ENCODE measurements at places on chromosomes 7 and 10. TPM values are rescaled to one million over a fixed set of nuclear protein-coding genes. Genes with fewer than 3 reads are reported as not detected.

The OPN1SW gene
- not detected for total RNA-seq

The SLC29A4 gene
- total RNA-seq = 0.73 TPM

The DDC gene
- total RNA-seq = 0.32 TPM

The AGMO gene
- total RNA-seq = not detected

The ARPC1B gene
- 265 TPM for total RNA-seq

The PALD1 gene
- total RNA-seq = 2.3 TPM

DNA sequence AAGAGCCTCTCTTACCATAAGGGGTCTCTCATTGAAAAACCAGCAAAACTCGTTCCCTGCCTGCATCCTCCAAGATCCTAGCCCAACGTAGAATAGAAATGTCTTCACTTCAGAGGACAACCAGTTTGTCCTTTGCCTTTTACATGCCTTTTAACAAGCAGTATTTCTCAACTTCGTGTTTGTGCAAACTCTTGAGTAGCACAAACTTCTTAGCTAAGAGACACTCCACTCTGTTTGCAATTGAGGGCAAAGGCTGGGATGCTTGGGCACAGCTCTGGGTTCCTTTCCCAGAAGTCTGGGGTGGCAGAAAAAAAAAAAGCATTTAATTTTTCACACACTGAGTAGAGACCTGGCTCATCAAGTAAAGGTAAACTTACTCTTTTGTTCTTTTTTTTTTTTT, 19.5 kb upstream of the KCTD7 start:
- DNase-seq = no peak

DNA sequence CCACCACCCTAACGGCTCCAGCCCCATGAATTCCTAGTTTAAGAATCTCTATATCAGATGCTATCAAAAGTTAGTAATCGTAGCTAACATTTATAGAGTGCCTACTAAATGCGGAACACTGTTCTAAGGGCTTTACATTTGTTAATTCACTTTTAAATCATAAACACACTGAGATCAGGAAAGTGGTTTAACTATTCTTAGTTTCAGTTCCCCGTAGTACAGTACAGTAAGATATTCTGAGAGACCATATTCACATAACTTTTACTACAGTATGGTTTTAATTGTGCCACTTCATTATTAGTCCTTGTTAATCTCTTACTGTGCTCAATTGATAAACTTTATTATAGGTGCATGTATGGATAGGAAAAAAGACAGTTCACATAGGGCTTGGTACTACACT, 22.5 kb downstream of the SYPL1 start:
- DNase-seq = no peak

DNA sequence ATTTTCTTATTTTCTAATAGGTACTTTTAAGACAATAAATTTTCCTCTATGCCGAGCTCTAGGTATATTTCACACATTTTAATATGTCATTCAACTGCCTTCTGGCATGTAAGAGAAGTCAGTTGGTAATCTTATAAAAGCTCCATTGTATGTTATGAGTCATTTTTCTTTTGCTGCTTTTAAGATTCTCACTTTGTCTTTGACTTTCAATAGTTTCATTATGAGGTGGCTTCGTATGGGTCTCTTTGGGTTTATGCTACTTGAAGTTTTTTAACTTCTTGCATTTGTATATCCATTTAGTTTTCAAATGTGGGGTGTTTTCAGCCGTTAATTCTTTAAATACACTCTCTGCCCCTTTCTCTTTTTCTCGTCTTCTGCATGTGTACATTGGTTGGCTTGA, 80.5 kb downstream of the ABCA13 start:
- DNase-seq = no peak

DNA sequence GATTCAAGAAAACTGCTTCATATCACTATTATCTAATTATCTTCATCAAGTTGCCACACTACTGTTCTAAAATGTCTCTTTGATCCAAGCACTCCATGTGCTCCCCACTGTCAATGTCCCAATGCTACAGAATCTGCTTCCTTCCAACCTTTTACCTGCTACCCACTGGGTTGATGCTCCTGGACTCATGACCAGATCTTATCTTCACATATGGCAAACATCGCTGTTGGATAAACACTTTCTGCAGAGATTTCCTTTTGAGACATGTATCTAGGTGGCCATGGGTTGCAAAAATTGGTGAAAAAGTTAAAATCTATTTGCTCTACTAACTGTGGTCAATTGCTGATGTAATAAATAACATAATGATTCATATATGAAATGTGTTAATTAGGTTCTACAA, 24.5 kb upstream of the SEMA3C start:
- DNase-seq = no peak

DNA sequence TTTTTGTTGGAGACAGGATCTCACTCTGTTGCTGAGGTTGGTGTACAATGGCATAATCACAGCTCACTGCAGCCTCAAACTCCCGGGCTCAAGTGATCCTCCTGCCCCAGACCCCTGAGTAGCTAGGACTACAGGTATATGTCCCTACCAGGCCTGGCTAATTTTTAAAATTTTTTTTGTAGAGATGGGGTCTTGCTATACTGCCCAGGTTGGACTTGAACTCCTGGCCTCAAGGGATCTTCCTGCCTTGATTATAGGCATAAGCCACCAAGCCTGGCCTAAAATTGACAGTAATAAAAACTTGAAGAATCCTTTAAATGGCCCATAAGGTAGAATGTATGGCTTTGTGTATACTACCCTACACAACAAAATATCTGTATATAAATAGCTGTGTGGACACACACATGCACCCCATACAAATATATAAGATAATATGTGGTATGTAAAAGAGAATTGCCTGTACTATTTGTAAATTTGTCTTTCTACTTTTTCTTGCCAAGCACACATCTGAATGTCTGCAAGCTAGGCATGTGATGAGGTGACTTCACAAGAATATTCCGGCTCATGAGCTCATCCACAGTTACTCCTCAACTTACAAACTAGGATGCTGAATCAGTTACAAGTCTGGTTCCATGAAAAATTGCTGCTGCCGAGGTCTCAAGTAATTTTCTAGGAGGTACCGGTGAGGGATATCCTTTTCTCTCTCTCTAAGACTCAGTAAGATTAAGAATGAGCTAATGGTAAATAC, 26.6 kb downstream of the POLR3A start:
- DNase-seq = no peak

GRCh38 chr10:80152820-80153219, 20.3 kb downstream of the PLAC9 start:
- DNase-seq = no peak

DNA sequence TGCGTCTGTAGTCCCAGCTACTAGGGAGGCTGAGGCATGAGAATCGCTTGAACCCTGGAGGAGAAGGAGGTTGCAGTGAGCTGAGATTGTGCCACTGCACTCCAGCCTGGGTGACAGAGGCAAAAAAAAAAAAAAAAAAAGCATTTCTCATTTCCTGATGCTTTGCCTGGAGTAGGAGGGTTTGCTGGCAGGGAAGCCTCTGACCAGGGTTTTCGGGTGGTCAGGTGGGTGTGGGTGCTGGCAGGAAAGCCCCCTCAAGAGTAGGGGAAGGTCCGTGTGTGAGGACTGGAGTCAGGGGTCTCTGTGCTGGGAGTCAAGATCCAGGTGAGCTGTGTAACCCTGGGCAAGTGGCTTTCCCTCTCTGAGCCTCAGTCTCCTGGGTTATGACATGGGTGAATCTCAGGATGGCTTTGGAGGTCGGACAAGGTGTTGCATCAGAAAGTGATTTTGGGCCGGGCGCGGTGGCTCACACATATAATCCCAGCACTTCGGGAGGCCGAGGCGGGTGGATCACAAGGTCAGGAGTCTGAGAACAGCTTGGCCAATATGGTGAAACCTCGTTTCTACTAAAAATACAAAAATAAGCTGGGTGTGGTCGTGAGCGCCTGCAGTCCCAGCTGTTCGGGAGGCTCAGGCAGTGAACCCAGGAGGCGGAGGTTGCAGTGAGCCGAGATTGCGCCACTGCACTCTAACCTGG, 3.2 kb downstream of the AMZ1 start:
- DNase-seq = no peak

- DNase-seq = no peak
Observed at GRCh38 chr10:88544140-88544870, 38.8 kb downstream of the RNLS start.

- DNase-seq = no peak
Observed at GRCh38 chr7:1536743-1537534, 6.4 kb downstream of the MAFK start.

- no peak for DNase-seq
Observed at GRCh38 chr10:24343686-24344085, 134.7 kb downstream of the KIAA1217 start.

DNA sequence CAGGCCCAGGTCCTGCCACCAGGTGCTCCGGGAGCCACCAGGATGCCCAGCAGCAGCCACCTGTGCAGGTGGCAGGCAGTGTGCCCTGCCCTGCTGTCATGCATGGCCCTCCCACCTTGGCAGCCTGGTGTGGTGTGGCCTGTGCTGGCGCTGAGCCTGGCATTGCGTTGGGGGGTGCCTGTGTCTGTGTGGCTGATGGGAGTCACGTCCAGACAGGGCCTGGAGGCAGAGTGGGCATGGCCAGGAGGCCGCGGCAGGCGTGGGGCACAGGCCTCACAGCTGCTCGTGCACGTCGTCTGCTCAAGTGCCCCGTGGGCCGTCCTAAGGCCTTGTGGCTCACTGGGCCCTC, 8.7 kb downstream of the TTYH3 start:
- DNase-seq = no peak

GRCh38 chr10:122878799-122879338, 512 bp downstream of the FAM24B start:
- no peak for DNase-seq

DNA sequence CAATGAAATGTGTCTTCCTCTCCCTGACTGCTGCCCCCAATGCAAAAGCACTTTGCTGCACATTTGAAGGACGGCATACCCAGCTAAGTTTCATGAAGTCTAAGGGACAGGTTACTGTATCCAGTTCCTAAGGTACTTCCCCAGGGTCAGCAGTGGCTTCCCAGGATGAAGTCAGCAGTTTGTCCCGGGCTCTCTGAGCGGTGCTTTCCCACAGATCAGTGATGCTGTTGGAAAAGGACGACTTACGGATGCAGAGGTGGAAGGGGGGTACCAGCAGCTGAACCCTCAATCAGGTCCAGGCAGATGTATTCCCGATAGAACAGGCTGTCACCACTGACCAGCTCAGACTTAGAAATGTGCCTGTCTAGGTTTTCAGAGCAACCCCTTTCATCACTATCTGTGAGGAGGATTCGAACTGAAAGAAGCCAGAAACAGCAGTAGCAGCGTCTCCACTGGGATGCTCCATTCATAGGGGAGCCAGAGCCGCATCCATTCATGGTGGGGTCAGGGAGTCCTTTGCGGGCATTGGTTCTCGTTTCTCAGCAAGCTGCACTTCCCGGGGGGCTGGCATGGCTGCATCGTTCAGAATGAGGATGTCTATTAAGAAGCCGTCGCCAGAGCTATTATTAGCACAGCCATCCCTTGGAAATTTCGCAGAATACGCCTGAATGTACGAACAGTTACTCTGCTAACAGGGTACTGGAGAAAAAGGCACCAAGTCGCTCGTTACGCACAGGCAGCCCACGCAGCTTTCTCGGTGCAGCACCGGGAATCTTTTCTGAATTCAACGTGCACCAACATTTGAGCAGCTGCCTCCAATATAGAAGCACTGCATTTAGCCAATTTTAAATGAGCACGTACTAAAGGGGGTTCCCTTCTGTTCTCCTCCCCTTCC, 303.7 kb downstream of the PRPF18 start:
- DNase-seq = no peak

- no peak for DNase-seq
Observed at GRCh38 chr7:115748123-115748738, 282.3 kb downstream of the TFEC start.

- no peak for DNase-seq
Observed at GRCh38 chr7:5491251-5492019, 67.8 kb upstream of the TNRC18 start.

DNA sequence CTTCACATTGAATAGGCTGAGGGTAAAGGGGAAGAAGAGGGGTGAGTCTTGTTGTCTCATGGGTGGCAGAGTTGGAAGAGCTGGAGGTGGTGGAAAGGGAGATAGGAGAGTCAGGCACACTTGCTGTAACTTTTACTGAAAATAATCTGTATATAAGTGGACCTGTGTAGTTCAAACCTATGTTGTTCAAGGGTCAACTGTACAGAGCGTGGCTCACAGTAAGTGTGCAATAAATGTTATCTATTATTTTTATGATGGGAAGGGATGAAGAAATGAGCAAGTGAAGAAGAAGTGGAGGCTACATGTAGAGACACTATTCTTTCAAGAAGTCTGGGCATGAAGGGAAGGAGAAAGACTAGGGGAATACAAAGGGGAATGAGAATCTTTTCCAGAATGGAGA, 71.5 kb upstream of the FAM133B start:
- DNase-seq = no peak

DNA sequence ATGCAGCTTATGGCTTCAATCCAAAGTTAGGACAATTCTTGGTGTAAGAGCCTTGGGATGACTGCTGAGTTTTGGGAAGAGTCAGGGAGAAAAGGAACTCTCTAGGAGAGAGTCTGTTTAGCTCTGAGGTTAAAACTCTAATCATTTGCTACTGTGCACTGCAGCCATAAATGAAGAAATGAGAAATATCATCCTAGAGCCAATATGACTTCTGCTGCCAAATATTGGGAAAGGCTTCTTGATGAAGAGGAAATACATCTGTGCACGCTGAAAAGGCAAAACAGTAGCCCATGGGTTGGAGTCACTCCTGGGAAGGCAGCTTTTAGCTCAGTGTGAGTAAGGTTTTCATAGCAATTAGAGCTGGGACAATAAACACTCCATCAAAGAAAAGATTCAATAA, 308.8 kb downstream of the SFMBT2 start:
- no peak for DNase-seq

DNA sequence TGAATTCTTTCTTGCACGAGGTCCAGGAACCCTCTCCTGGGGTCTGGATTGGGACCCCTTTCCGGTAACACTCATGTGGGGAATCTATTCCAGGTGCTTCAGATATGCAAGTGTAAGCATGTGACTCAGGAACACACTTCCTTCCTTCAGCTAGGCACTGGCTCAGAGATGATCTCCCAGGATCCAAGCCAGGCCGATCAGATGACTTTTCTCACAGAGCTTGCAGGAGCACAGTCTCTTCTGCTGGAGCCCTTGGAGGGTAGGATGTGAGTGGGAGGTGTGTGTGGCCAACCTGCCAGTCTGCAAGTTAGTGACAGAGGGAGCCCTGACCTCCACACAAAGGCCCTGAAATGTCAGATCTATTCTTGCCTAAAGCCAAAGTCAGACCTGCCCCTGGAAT, 108.3 kb downstream of the CPXM2 start:
- DNase-seq = no peak

All from activated T-helper 2 cell treated with anti-CD3 and anti-CD28 coated beads, Interferon-gamma antibody, Interleukin-2, Interleukin-4, amounts not matched to agents 10 μg/mL and 5 μg/mL and 100 μg/mL, durations not matched to agents 14 hours and 24 hours and 36 hours (primary cell).